ENCODE measurements at places on chromosomes 2 and 18.

DNA sequence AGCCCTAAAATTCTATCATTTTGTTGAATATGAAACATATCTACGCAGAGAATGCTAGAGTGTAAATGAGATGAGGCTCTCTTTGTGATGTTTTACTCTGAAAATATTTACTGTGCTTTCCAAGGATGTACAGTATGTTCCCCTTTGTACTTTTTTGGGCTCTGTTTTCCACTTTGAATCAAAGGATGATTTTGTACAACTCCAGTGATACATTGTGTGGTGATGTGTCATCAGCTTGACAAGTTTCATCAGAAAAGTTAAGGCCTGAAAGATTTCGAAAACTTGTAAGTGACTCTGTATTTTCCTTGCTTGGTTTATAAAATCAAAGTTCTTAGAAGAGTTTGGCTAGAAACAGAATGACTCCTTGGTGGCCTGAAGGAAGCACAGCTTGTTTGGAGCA is 206.3 kb downstream of the LTBP1 start:
- DNase-seq = no peak

GRCh38 chr18:63878925-63879324 is 8.6 kb upstream of the SERPINB2 start:
- no peak for DNase-seq

DNA sequence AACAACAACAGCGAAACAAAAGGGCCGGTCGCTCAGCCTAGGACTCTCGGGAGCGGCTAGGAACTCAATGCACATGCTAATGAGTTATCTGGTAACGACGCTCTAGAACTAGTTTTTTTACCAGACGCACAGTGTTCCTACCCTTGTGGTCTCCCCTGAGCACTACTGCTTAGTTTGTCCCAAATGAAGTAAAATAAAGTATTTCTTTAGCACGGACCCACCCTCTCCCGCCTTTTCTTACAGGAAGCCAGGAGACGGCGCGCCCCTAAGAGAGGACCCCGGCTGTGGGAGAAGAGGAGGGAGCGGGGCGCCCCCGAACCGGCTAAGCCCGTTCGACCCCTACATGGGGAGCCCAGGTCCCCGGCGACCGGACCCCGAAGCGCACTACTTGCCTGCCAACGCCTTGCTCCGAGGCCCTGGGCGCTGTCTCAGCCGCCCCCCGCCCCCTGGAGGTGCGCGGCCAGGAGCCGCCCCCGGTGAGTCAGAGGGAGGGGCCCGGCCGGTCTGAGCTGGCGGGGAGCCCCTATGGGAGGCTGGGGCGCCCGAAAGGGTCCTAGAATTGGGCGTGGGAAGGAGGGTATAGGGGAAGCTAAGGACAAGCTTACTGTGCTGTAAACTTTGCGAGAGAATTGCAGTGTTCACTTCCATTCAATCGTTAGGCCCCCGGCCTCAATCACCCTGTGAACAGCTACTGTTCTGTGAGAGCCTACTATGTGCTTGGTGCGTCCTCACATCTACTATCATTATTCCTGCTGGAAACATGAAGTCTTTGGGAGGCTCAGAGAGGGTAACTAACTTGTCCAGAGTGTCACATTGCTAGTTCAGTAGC is 3.6 kb upstream of the CAPG start:
- no peak for DNase-seq

- no peak for DNase-seq
Observed at GRCh38 chr18:32867936-32868335, 95.1 kb upstream of the KLHL14 start.

DNA sequence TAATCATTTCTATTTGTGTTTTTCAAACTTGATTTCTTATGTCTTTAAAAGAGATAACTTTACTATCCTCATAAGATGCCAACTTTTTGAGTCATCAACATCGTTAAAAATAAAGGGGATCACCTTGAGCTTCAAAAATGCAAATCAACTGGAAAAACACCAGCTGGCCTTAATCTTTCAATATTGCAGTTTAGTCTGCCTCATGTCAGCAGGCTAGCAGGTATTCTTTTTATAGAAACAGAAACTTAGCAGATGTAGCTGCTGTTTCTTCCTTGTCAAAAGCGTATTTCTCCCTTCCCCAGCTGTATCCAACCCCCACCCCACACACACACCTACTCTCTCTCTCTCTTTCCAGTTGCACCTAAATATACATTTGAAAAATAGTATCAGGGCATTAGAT is 154.1 kb upstream of the ZNF804A start:
- no peak for DNase-seq

DNA sequence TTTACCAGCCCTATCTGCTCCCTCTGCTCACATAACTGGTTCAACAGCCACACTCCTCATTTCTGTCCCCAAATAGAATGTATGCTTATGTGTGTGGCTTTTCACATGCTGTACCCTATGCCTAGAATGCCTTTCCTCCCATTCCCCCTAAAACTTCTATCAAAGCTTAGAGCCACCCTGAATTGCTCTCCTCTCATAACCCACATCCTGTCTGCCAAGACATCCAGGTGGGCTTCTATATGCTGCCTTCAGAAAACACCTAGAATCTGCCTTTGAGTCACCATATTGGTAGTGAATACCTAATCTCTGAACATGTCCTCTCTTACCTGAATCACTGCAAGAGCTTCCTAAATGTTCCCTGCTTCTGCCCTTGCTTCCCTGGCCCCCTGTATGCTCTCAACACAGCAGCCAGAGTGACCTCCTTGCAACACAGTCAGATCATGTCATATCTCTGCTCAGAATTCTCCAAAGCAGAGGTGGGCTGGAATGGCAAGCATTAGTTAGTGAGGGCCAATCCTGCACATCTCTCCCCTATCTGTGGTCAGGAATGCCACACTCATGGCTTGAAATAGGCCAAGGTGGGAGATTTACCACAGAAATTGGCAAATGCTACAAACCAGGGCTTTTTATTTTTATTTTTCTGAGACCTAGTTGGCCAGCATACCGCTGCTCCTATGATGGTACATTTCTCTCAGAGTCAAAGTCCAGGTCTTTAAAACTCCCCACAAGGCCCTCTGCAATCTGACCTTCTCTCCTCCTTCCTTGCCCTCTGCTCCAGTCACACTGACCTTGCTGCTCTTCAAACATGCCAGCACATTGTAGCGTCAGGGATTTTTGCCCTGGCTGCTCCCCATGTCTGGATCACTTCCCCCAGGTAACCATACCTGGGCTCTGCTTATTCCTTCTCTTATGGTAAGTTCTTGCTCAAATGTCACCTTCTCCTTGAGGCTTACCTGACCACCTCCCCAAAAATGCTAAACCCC is 111.8 kb upstream of the STON1 start:
- DNase-seq = no peak

DNA sequence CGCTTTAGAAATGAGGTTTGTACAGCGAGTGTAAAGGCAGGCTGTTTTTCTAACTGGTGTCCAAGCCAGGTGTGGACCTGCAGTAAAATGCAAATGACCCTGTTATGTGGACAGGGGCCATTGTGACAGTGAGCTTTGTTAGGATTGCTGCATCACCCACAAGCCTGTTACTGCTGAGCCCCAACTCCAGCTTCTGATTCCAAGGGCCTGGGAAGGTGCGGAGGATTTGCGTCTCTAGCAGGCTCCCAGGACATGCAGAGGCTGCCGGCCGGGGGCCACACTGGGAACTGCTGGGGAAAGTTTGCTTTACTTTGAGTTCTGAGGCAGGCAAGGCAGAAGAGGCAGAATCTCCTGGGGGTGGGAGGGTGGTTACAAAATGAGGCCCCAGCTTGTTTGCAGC is 164.1 kb downstream of the GLI2 start:
- DNase-seq = no peak

- DNase-seq = no peak
Observed at GRCh38 chr2:96115631-96116423, 544 bp downstream of the ADRA2B start.

GRCh38 chr18:67417864-67418523 is 98.5 kb downstream of the DSEL start:
- no peak for DNase-seq

DNA sequence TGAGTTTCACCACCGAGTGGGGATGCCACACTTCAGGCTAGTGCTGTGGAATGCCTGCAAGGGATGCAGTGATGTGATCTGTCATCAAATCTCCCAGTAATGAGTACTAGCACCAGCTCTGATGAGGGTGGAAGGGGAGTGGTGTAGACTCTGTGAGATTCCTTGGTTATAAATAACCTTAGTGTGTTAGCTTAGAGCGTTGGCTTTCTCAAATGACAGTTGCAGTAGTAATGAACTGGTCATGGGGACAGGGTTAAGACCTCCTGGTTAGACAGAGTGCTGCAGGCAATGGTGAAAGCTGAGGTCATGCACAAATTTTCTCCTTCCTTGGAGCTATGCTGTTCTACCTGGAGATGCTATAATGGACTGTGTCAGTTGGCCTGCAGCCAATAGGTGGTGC is 1063.4 kb upstream of the CRIM1 start:
- no peak for DNase-seq

DNA sequence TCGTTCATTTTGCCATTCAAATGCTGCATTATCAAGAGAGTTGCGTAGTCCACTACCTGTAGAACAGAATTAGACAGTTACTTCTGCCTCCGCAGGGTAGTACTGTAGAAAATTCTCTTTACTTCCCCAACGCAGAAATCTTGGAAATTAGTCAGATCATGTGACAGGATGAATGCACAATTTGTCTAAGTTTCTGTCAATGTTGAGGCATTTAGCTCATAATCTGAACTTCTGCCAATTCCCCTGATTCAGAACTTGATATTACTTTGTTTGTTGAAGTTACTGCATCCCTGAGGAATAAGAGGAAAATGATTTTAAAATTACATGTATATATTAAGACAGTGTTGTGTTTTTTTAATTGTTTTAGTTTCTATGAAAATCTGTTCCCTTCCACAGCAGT is 83.4 kb downstream of the TTC27 start:
- DNase-seq = no peak

- DNase-seq = no peak
Observed at GRCh38 chr18:5103286-5103685, 93.8 kb downstream of the AKAIN1 start.

- DNase-seq = no peak
Observed at GRCh38 chr2:239780236-239780994, 244.7 kb downstream of the NDUFA10 start.

DNA sequence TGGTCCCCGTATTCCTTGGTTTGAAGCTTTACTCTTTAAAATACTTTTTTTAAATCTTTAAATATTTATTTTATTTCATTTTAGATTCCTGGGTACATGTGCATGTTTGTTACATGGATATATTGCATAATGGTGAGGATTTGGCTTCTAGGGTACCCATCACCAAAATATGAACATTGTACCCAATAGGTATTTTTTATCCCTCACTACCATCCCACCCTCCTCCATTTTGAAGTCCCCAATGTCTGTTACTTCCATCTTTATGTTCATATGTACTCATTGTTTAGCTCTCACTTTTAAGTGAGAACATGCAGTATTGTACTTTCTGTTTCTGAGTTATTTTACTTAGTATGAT is 59.5 kb upstream of the IL1RL1 start:
- DNase-seq = no peak

- DNase-seq = no peak
Observed at GRCh38 chr2:168165985-168166901, 81.2 kb downstream of the STK39 start.

DNA sequence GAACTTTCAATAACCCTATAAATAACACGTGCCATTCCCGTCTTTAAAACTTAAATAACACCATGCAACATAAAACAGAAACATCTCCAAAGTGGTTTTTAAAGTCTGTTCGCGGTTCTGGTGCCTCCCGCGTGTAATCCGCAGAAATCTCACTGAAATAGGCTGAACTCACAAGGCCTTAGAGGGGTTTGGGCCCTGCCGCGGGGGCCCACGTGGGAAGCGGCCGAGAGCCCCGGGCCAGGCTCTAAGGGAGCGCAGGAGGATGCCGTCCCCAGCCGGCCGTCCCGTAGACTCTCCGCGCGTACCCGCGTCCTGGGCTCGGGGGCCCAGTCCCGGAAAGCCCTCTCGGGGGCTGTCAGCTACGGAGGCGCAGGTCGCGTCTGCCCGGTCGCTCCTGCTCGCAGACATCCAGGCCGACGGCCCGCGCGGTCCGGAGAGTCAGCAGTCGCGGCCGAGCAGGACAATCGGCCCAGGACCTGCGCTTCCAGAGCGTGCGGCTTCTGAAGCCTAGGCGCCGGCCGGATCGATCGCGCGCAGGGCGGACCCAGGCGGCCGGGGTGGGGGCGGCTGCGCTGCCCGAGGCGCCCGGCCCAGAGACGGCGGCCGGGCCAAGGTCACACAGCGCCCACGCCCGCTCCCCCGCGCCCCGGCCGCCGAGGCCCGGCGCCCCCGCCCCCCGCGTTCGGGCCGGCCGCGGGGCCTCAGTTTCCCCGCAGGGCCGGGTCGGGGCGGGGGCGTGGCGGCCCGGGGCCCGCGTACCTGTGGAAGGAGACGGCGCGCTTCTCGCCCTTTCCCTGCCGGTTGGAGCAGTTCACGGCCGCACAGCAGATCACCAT is 558 bp downstream of the THAP4 start:
- peak; percentile 80 for DNase-seq

- no peak for DNase-seq
Observed at GRCh38 chr2:169945515-169945914, 118.3 kb downstream of the UBR3 start.

DNA sequence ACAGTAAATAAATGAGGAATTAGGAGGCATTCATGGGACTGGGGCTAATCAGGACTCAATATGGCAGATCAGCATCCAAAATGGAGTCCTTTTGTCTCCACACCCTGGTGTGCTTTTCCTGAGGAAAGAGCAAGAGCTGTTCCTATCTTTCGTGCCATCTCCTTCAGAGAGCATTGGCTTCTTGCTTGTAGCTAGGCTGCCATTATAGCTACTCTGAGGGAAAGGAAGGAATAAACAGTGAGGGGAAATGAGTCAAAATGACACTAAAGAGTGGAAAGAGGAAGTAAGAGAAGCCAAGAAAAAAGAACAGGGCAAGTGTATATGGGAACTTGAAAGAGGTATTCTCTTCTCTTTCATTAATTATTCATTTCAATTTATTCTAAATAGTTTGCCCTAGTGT is 8.4 kb upstream of the NMI start:
- DNase-seq = no peak

DNA sequence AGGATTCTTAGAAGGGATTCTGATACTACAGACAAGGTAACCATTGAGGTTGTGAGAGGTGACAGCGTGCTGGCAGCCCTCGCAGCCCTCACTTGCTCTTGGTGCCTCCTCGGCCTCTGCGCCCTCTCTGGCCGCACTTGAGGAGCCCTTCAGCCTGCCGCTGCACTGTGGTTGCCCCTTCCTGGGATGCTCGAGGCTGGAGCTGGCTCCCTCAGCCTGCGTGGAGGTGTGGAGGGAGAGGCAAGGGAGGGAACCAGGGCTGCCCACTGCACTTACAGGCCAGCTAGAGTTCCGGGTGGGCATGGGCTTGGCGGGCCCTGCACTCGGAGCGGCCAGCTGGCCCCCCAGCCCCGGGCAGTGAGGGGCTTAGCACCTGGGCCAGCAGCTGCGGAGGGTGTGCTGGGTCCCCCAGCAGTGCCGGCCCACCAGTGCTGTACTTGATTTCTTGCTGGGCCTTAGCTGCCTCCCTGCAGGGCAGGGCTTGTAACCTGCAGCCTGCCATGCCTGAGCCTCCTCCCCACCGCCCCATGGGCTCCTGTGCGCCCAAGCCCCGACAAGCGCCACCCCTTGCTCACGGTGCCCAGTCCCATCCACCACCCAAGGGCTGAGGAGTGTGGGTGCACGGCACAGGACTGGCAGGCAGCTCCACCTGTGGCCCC is 23.9 kb upstream of the RIT2 start:
- DNase-seq = no peak

All from iPS-NIHi11 (cell line).